ENCODE measurements at places on chromosomes 11 and 22.

- DNase-seq: no peak
Measured at GRCh38 chr11:69240332-69241074, 53.5 kb upstream of the MYEOV start.

- DNase-seq: no peak
Measured at GRCh38 chr11:62914416-62914815, 6.7 kb downstream of the CHRM1 start.

- DNase-seq: no peak
Measured at GRCh38 chr11:109818290-109818689, 274.9 kb upstream of the ZC3H12C start.

DNA sequence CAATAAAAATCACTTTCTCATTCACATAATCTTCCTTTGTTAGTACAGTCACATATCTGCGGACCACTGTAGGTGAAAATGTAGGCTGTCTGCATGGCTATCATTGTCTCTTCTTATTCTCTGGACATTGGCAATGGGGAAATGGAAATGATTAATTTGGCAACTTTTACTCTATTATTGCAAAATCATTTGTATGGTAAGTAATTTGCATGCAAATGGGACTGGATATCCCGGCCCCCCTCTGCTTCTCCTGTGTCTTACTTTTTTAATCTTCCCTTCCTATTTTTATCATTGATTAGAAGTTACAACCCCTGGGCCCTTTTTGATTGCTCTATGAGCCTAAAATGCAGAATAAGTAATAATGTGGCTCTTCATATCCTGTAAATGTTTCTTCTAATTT is 6.0 kb downstream of the GRK3 start:
- DNase-seq: no peak

- no peak for DNase-seq
Measured at GRCh38 chr22:40588726-40589125, 47.8 kb downstream of the MRTFA start.

DNA sequence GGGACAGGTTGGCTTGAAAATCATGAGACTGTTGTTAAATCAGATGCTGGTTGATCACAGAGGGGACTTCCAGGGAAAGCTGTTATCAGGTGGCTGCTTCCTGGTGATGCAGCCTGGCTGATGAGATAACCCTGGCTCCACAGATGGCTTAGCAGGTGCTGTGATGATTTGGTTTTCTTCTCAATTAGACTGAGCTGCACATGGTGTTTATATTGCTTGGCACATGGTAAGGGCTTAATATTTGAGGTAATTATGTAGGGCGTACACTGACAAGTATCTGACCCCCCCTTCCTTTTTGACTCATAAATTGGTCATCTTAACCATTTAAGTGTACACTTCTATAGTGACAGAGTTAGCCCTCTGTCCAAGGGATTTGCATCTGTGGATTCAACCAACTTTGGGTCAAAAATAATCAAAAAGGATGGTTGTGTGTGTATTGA is 7.0 kb downstream of the RPS3 start:
- DNase-seq: no peak

GRCh38 chr11:122653916-122654585 is 1.5 kb upstream of the UBASH3B start:
- DNase-seq: no peak

- DNase-seq: no peak
Measured at GRCh38 chr11:43580735-43581369, 99.7 kb upstream of the HSD17B12 start.

GRCh38 chr11:58495906-58496305 is 12.0 kb downstream of the OR5B21 start:
- no peak for DNase-seq

DNA sequence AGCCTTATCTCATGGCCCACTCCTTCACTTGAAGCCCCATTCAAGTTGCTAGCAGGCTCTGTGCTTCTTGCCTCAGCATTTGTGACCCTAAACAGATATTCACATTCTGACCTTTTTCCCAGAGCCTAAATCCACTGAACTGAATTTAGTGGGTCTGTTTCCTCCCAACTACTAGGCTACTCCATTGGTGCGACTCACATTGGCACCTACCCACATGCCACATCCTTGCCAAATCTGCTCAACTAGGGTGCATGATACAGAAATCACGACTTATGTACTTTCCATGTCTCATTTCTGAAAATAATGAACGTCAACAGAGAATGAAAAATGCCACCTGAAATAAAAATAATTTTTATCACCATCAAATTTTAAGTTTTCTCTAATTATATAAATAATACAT is 8.4 kb upstream of the MMP12 start:
- DNase-seq: no peak

- no peak for DNase-seq
Measured at GRCh38 chr11:76863196-76863777, 2.6 kb downstream of the ACER3 start.

All from stimulated activated CD8-positive, alpha-beta memory T cell treated with anti-CD3 and anti-CD28 coated beads, Interleukin-7, amount 100 ng/mL, for 48 hours (primary cell).